Nucleus accumbens (tissue), 56 donors: ENCODE measurements at places on chromosomes 3 and 15.
A peak's percentile ranks its signal among the peaks of the same experiment; 100 is the strongest.

GRCh38 chr3:134189849-134190248 is 60.8 kb downstream of the RYK start:
- DNase-seq, result no peak

DNA sequence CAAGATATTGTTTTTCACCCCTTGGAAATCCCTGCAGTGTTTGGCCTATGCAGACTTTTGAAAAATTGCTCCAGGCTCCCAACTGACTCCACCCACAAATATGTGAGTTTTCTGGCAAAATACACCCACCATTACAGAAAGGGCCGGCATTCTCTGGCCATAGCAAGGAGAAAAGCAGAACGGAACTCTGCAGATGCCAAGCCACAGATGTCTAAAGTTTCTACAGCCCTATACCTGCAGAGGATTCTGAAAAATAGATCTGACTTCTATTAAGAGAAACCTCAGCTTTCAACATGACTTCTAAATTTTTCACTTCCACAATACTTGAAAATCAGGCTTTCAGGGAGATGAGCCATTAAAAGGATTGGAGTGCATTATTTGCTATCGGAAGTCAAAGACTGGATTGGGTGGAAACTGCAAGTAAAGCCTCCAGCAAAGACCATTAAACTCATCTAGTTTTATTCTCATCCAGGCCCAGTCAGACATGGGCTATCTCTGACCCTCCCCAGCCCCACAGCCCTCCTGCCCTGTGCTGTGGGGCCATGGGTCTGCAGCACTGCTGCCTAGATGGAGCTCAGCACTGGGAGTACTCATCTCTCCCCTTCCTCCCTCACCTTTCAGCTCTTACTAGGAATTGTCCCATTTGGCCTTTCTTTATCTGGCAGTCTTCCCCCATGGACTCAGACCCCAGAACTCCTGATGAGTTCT is 243.1 kb upstream of the GOLGA6L4 start:
- no peak for DNase-seq

GRCh38 chr3:181941250-181941649 is 229.5 kb downstream of the SOX2 start:
- DNase-seq, result no peak

DNA sequence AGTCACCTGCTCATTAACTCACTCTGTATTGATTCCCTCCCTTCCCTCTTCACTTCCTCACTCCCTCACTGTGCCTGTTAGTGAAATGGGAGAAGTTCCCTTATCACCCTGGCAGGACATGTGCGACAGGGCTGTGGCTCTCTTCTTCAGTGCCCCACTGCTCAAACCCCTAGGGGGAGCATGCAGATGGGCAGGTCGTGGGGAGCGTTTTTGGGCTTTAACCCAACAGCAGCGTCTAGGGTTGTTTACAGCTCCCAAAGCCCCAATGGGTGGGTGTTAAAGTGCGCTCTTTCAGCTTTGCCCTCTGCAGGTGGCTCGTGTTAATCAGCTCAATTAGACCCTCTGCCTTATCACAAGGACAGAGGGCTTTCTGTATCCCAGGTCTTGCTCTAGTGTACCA is 447.8 kb upstream of the PROK2 start:
- no peak for DNase-seq

DNA sequence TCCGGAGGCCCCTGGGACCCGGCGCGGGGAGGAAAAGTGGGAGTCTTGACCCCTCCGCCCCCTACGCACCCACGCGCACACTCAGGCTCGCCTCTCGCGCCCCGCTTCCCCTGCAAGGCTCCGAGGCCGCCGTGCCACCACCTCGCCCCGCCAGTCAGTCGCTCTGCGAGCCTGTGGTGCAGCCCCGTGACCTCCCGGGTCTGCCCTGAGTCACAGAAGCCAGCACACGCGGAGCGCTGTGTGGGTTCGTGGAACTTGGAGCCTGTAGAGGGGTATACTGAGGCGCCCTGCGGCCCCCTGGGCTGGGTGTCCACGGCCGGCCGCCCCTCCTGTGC is 380 bp upstream of the ALS2CL start:
- no peak for DNase-seq

DNA sequence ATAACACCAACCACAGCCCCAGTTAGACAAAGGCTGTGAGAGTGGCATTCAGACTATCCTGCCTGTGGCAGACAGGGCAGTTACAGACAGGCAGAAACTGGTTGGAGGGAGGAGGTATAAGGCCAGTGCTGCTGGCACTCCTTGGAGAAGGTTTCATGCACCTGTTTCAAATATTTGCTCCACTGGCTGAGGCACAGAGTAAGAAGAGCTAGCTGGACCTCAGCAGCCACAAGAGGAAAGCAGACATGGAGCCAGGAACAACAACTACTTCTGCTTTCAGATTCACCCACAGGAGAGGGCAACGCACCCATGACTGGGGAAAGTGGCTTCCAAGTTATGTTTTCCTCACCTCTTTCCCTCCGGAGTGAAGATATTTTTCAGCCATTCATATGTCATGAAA is 11.5 kb upstream of the PRKAR2A start:
- DNase-seq, result no peak

DNA sequence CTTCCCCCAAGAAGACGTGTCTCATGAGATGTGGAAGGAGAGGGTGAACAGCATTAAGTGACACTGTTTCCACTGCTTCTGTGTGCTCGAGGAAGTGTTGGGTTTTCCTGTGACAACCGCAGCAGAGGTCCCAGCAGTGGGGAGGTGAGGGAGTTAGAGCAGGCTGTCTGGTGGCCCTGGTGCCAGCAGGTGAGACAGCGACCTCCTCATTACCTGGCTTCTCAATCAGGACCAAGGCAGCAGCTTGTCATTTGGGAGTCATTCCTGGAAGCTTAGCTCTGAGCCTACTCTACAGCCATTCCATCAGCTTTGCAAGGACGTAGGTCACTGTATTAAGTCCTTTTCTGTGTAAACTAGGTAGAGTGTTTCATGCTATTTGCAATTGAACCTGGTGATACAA is 63.3 kb upstream of the RGMA start:
- DNase-seq, result no peak

DNA sequence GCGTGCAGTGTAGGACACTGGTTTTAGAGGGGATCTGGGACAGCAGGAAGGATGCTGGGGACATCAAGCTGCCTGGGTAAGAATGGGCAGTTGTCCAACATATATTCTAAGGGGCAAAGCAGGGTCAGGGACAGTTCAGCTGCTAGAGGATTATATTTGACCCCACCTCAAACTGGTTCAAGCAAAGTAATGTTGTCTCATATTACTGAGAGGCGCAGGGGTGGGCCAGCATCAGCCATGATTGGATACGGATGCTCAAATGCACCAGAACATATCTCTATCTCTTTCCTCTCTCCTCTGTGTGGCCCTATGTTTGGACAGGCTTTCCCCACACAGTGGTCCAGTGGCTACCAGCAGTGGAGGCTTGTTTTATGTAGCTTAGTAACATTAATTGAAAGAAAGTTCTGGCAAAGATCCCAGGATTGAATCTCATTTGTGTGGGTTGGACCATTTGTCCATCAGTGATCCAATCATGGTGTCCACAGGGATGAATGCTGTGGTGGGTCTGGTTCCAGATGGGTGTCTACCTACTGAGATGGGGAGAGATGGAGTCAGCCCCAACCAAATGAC is 49.8 kb upstream of the RGMA start:
- DNase-seq, result no peak

- DNase-seq, result peak; percentile 29
Measured at GRCh38 chr15:74869726-74870407, 3.3 kb downstream of the SCAMP2 start.

- no peak for DNase-seq
Measured at GRCh38 chr3:31016196-31016595, 121.7 kb upstream of the GADL1 start.

DNA sequence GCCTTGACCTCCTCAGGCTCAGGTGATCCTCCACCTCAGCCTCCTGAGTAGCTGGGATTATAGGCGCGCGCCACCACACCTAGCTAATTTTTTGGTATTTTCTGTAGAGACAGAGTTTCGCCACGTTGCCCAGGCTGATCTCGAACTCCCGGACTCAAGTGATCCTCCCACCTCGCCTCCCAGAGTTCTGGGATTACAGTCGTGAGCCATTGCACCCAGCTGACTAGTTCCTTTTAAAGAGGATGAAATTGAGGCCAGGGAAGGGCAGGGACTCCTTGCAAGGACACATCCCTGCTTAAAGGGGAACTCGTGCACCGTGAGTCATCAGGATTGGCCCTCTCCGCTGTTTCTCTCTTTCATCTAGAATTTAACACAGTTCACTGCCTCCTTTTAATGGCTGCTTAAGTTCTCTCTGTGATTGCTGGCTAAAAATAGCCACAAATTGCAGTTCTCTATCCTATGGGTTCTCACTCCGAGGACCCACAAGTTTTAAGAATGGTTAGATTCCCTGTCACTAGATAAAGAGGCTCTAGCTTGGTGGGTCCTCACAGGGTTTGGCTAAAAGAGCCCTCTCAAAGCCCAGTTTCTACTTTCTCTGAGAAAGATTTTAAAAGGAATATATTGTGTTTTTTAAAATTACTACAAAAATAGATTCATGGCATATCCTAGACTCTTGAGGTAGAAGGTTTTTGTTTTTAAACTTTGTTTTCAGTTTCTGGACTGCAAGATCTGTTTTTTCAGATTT is 1.4 kb downstream of the CRTAP start:
- DNase-seq, result peak; percentile 30

DNA sequence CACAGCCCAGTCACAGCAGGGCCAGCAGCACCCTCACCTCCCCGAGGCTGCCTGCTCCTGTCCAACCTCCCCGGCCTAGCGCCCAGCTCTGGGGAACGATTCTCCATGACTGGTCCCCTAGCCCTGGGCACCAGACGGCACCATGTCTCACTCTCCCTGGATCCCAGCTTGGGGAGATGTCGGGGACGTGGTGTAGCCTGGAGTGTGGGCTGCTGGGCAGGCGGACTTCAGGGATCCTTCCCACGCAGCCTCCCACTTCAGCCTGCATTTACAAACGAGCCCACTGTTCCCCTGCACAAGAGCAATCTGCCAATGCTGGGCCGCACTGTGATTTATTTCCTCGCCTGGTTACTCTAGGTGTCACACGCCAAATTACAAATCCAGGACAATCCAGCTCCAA is 31.3 kb downstream of the NUP210 start:
- DNase-seq, result no peak

GRCh38 chr15:48963524-48964113 is at the start of gene SHC4:
Gene SHC4, minus strand, starts transcription at chr15:48963919. Its CDS starts 904 bp downstream, at chr15:48963015.
- DNase-seq, result peak; percentile 71

DNA sequence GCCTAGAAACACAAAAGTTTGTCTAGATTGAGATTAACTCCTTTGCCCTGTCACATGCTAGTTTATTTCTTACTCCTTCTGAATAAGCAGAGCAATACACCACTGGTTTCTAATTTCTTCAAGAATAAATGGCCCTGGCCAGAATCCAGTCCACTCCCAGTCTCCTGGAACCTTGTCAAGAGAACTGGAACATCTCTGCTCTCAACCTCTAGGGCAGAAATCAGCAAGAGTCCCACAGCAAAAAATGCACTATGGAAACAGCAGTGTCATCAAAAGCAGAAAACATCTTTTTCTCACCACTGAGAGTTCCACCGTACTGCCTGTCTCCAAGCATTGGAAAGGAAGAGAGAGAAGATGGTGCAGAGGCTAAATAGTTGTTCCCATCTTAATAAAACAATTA is 35.9 kb upstream of the PPP2R3A start:
- no peak for DNase-seq

GRCh38 chr3:12042638-12043037 is 38.5 kb downstream of the SYN2 start:
- DNase-seq, result no peak

GRCh38 chr3:132652640-132653270 is 6.9 kb downstream of the ACAD11 start:
- DNase-seq, result no peak

GRCh38 chr3:169186596-169186995 is 476.9 kb downstream of the MECOM start:
- no peak for DNase-seq

DNA sequence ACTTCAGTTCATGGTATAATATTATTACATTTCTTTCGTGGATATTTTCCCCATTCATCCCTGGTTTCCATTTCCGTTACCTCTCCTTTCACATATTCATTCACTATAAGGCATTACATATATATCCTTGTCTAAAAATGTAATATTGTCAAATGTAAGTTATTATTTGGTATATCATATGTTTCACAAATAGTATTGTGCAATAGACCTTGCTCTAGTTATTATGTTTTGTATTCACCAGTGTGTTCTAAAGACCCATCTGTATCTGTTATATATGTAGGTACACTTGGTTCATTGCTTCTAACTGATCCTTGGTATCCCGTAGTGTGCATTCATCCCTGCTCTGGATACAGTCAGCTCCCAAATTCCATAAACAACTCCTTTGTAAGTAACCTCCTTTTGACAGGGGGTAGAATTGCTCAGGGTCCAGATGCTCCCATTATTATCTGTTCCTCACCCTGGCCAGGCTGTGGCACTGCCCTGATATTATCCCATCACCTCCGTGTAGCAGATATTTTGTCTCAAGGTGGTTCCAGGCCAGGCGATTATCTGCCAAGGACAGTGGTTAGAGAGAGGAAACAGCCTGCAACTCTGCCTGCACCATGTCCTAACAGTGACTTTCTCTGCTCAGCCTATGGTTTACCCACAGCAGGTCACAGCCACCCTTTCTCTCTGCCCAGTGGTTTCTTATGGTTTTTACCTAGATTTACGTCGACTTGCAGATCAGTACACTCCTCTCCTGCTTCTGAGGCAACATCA is 29.2 kb downstream of the PAQR9 start:
- DNase-seq, result no peak

GRCh38 chr15:60764408-60764963 is 285.5 kb upstream of the ICE2 start:
- no peak for DNase-seq

GRCh38 chr15:57921371-57921770 is 144.1 kb downstream of the ALDH1A2 start:
- no peak for DNase-seq

DNA sequence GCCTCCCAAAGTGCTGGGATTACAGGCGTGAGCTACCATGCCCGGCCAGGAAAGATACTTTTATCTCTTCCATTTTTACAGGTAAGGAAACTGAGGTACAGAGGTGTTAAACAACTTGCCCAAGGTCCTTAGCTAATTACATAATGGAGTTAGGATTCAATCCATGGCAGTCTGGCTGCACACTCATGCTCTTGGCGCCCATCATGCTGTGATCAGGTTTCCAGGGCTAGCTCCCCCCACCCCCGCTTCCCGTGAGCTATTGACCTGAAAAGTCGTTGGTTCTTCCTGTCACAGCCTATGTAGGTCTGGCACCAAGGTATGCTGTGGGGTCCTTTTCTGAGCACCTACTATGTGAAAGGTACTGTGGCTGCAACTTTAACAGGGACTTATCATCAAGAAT is 55.9 kb upstream of the LARS2 start:
- DNase-seq, result no peak

GRCh38 chr15:90419738-90420406 is 31.8 kb downstream of the IQGAP1 start:
- DNase-seq, result no peak

GRCh38 chr3:31531452-31531991 is 1.2 kb upstream of the STT3B start:
- no peak for DNase-seq

DNA sequence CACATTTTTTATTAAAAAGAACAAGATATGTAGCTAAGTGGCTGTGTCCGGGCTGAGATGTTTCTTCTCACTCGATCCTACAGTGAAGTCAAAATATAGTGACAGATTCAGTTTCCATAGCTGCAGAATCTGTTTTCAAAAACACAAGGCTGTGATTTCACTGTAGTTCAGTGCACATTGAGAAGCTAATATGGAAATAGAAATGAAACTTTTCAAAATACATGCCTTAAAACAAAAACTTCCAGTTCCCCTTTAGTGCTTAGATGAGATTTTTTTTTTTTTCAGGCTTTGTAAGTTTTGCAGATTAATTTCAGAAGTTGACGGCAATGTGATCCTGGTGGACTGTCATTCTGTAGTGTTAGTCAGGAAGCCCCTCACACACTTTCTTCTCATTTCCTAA is 23.8 kb upstream of the TRAK1 start:
- DNase-seq, result no peak

GRCh38 chr3:61268644-61269043 is 17.4 kb upstream of the FHIT start:
- DNase-seq, result no peak
